ENCODE measurements at places on chromosomes 12 and 14.

GRCh38 chr14:102878970-102879460 lies 43.4 kb upstream of the AMN start:
- DNase-seq: no peak

DNA sequence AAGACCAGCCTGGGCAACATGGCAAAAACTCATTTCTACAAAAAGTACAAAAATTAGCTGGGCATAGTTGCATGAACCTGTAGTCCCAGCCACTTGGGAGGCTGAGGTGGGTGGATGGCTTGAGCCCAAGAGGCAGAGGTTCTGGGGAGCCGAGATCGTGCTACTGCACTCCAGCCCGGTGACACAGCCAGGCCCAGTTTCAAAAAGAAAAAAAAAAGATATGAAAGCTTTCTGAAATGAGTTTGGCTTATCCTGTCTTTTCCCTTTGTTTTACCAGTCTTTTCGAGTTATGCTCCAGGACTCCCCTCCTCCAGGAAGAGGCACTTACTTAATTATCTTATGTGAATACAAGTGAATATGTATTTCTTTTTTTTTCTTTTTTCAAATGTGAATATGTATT lies 3.2 kb downstream of the BBOF1 start:
- no peak for DNase-seq

DNA sequence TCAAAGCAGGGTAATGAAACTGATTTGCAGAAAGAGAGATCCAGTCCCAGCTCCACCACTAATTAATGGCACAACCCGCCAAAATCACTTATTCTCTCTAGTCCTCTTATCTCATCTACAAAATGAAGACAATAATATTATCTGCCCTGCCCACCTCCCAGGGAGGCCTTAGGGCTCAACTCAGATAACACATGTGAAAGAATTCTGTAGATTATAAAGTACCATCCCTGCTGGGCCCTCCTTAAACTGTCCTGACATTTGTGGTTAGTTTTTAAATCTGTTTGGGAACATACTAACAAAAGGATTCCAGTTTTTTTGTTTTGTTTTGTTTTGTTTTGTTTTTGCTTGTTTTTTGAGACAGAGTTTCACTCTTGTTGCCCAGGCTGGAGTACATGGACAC lies 7.3 kb downstream of the POMT2 start:
- DNase-seq: no peak

GRCh38 chr14:94126419-94126677 lies 3.1 kb downstream of the IFI27L2 start:
- DNase-seq: no peak

DNA sequence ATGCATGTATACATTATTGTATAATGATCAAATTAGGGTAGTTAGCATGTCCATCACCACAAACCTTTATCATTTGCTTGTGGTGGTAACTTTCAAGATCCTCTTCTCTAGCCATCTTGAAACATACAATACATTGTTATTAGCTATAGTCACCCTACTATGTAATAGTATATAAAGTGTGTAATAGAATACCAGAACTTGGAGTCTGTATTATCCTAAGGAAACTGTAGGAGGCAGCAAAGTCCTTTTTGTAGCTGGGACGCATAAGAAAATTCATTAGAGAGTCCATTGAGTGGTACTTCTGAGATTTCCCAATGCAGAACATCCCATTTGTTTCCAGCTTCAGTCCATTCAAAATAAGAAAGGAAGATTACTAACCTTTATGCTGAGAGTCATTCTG lies 325.9 kb upstream of the LRFN5 start:
- DNase-seq: peak; percentile 2

- DNase-seq: no peak
These were observed 847 bp downstream of the MMP14 start for GRCh38 chr14:22837114-22837749.

DNA sequence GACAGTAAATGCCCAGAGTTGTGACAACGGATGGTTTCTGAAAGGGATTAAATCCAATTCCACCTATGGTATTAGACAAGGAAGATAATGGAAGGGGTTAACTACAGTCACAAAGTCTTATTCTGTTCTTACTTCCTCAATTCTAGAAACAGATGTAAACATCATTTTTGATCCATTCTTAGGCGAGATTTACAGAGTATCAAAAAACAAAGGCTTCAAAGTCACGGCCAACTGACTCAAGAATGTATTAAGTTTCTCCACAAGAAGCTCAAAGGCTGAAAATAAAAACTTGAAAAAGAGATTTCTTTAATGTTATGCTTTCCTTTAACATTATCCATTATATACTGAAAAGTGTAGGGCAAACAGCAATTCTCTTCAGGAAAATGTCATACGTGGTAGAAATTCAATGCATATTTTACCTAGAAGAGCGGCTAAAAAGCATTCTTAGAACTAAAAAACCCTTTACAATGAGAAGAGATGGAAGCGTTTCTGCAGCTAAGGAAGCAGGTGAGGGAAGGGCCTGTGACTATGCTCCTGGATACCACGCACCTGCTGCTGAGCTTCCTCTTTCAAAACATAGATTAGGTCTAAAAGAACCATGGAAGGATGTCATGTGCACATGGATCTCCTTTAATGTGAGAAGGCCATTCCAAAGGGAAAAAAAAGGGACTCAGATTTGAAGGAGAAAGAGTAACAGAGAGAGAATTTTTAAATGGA lies 185.8 kb downstream of the STXBP6 start:
- no peak for DNase-seq

DNA sequence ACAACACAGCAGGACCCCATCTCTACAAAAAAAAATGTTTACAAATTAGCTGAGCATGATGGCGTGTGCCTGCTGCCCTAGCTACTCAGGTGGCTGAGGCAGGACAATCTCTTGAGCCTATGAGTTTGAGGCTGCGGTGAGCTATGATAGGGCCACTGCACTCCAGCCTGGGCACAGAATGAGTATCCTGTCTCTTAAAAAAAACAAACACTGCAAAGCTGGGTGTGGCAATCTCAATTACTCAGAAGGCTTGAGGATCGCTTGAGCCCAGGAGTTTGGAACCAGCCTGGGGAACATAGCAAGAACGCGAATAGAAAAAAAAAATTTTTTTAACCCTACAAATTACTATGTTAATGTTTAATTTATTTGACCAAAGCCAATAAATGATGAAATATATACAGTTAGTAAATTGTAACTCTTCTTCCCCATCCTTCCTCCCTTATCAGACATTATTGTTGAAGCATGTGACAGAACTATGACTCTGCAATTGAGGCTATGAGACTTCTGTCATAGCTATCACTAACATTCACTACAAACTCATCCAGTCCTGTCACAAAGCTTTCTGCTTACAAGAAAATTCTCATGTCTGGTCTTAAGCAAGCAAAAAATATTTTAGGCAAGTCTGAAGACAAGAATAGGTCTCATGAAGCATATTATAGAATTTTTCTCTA lies 9.8 kb downstream of the BTBD7 start:
- DNase-seq: no peak

DNA sequence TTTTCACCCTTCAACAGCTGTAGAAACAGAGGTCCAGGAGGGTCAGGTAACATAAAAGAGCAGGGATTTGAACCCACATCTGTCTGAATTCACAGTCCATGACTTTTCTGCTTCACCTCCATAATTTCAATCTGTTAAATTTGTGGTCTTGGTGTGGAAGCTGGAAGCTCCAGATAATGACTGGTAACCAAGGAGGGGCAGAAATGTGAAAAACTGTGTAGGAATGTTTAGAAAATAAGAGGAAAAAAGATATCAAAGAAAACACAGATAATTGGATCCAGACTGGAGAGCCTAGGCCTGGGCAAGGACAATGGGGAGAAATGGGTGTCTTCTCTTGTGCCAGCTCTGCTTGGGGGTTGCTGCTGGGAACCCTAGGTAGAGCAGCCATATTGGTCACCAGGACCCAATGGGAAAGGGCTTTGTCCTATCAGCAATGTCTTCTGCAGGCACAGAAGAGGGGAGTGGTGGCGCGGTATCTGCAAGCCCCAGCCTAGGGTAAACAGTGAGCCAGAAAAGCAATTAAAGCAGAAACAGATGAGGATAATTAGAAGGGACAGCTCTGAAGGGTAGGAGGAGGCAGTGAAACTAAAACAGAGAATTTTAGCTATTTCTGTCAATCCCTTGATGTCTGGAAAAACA lies 54.3 kb upstream of the CCDC91 start:
- no peak for DNase-seq

GRCh38 chr14:54674046-54674741 lies 107.3 kb downstream of the SAMD4A start:
- DNase-seq: no peak

GRCh38 chr12:26318661-26319068 lies 123.3 kb downstream of the SSPN start:
- peak; percentile 88 for DNase-seq

- no peak for DNase-seq
These were observed 435.3 kb upstream of the TMTC1 start for GRCh38 chr12:30219047-30219446.

- DNase-seq: no peak
These were observed 52.6 kb downstream of the EEA1 start for GRCh38 chr12:92876496-92876895.

GRCh38 chr14:96130854-96131253 lies 73.8 kb upstream of the BDKRB2 start:
- DNase-seq: no peak
